ENCODE measurements at places on chromosomes 16 and 17.
A peak's percentile ranks its signal among the peaks of the same experiment; 100 is the strongest.

DNA sequence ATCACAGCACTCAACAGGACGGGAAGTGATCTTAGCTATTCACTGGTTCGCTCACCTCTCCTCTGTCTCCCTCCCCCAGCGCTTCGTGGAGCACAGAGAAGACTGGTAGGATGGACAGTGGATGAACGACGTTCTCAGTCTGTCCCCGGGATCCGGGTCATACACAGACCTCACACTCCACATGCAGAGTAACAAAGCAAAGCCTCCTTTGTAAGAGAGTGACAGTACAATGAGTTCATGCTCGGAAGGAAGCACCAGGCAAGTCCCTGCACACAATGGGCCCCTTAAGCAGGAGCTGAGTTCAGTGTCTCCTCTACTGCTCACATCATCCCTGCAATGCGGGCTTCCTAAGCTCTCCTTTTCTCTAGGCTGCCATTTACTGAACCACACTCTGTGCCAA lies 356.9 kb downstream of the C16orf95 start:
- no peak for DNase-seq

- DNase-seq, result peak; percentile 59
These were observed 180.2 kb upstream of the TBX2 start for GRCh38 chr17:61219460-61219859.

DNA sequence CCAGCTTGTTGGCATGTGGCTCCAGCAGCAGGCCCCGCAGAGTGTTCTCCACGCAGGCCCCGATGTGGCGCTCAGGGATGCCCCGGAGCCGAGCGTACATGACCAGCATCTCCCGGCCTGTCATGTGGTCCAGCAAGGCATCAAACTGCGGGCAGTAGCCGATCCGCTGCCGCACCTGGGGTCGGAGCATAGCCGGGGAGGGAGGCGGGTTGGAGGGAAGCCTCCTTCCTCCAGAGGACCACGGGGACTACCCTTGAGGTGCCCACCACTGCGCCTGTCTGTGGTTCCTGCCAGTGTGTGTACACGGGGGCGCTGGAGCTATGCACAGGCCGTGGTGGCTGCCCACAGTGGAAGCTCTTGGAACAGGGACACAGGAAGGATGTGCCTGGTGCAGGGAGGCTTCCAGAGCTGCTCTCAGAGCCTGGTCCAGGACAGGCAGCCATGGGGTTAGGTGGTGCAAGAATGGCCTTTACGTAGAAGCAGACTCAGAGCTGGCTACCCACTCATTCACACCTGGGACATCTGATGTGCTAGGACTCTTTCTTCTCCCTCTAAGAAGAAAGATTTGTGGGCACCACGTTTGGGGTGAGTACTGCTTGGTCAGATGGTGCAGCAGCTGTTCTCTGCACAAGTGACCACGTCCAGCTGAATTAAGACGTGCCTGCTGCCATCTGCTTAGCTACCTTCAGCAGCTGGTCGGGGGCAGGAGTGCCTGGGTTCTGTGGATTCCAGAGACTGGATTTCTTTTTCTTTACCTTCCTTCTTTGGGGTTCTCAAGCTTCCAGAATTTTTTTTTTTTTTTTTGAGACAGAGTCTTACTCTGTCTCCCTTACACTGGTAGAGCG lies 11.3 kb upstream of the RNPS1 start:
- DNase-seq, result no peak

DNA sequence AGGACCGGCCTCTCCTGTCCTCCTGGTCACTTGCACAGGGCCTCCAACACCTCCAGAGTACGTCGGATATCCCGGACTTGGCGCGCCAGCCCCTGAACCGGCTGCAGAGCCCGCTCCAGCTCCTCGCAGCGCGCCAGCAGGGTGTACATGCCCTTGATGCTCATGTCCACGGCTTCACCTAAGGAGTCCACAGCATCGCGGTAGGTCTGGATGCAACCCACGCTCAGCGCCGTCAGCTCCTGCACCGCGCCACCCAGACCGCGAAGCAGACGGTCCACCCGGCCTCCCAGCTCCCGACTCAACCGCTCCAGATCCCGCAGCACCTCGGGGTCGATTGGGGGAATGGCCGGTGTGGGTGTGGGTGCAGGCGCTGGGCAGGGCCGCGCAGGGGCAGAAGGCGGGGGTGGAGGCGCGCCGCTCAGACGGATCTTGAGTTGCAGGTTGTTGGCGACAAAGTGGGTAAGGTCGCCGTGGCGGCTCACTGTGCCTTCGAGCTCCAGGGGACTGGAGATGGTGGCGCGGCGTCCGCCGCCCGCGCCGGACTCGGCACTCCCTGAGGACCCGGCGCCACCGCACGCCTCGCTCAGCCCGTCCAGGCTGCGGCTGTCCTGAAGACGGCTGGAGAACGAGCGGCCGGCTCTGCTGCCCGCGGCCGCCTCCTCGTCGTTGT lies 804 bp downstream of the BORCS6 start:
- DNase-seq, result no peak

- DNase-seq, result no peak
These were observed 15.6 kb downstream of the USP7 start for GRCh38 chr16:8948069-8948593.

DNA sequence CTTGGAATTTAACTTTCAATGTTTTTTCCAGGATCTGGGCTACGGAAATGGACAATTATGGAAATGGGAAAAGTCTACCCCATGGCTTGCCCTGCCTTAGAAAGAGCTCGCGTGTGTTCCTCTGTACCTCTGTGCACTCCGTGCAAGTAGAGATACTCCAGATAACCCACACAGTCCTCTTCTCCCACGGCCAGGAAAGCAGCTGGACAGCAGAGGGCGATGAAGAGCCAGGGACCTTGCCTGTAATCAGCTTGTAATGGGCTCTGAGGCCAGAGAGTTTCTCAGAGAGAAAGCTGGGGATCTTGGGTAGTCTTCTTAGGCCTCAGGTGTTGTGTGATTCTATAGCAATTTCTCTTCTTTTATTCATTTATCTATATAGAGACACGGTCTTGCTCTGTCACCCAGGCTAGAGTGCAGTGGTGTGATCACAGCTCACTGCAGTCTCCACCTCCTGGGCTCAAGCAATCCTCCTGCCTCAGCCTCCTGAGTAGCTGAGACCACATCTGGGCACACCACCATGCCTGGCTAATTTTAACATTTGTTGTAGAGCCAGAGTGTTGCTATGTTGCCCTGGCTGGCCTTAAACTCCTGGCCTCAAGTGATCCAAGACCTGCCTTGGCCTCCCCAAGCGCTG lies 2.4 kb upstream of the SOCS7 start:
- DNase-seq, result peak; percentile 79

DNA sequence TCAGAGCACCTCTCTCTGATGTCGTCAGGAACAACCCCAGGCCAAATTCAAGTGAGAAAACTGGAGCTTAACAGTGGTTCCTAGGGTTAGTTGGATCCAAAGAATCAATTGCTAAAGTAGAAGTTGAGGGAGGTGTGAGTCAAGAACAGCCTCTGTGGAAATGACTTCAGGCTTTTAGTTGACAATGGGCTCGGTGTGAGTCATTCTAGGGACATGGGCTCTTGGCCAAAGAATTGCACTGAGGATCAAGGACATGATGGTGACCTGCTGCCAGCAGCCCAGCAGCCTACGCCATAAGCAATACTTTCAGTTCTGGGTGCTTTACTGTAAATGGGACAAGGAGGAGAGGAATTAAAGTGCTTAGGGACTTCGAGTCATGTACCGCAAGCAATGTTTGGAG lies 32.1 kb upstream of the SMURF2 start:
- peak; percentile 94 for DNase-seq

GRCh38 chr17:67469208-67469980 lies 92.3 kb downstream of the PITPNC1 start:
- peak; percentile 25 for DNase-seq

DNA sequence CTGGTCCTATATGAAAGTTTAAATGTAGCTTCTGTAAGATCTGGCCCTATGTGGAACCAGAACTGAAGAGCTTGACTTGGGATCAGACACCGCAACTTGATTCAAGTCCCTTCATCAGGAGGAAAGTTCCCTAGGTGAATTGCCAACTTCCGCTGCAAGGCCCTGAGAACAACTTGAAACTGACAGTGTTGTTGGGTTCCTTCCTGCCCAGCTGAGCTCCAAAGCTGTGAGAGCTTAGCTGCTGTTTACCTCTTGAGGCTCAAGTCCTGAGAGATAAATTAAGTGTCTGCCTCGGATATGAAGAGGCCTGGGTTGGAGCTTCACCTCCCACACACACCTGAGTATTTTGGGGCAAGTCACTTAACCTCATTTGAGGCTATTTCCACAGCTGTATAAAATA lies 44.7 kb downstream of the REXO5 start:
- no peak for DNase-seq

GRCh38 chr17:39008633-39009032 lies 41.4 kb upstream of the FBXO47 start:
- no peak for DNase-seq

DNA sequence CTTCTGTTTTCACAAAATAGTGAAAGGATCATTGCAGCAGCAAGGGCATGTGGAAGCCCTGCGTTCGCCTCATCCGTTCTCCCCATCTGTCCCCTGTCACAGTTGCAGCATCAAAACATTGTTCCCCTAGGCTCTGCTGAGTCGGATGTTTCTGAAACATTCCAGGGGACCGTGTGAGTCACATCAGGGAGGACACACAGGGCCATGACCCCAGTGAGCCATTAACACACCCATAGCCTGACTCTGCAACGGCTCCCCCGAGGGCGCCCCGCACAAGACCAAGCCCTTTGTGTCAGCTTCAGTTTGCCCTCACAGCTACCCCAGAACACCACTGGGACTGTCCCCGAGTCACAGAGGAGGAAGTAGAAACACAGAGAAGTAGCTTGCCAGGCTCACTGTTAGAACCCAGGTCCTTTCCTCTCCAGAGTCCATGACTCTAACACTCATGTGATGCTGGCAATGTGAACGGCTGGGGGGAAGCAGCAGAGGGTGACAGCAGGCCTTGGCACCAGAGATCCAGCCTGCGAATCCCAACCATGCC lies 63.3 kb upstream of the HSBP1 start:
- DNase-seq, result peak; percentile 72

DNA sequence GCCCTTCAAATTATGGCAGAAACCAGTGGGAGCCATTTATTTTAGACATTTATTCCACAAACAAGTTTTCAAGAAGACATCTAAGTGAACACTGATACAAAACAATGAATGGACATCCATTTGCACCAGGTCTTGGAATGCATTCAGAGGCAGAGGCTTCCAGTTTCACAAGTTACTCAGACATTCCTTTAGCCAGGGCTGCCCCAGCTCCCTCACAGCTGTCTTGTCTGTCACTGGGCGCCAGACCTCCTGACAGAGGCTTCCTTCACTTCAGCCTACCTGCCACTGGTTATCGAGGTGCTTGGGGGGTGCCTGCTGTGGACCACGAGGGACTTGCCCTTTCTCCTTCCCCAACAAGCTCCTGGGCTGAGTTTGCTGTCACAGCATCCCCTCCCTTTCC lies 19.2 kb downstream of the AQP8 start:
- no peak for DNase-seq

GRCh38 chr16:9077091-9077809 lies 14.2 kb upstream of the HAPSTR1 start:
- DNase-seq, result peak; percentile 91

DNA sequence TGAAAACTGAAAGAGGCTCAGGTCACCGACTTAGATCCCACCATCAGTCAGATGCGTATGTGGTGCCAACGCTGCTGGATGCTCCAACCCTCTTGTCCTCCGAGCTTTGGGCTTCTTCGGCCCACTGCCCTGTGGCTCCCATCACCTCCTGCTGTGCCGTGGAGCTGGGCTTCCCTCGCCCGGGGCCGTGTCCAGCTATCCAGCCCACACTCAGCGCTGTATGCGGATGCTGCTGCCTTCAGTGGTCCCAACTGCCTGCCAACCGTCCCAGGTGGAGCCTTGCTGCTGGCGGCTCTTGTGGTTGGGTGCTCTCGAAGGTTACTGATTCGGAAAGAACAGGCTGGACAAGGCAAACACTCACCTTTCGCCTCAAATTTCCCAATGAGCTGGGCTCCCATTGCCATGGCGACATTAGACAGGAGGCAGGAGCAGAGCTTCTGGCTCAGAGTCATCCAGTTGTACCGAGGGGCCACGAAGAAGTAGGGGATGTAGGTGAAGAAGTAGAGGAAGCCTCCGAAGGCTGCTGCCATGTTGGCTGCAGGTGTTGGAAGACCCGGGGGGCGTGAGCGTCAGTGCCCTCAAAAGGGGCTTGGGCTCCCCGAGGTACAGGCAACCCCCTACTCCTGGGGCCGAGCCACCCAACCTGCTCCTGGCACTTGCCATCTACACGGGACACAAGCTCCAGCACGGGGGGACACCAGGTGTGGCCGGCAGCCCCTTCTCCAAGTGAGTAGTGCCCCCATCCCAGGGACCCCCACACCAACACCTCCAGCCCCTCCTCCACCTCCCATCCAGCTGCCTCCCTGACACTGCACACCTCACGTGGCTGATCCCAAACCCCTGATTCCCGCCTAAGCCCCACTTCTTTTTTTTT lies 32.2 kb downstream of the ABCA3 start:
- no peak for DNase-seq

- DNase-seq, result no peak
These were observed 4.2 kb downstream of the SRSF2 start for GRCh38 chr17:76732734-76733617.

GRCh38 chr17:3929181-3929580 lies 12.9 kb upstream of the P2RX1 start:
- DNase-seq, result no peak

DNA sequence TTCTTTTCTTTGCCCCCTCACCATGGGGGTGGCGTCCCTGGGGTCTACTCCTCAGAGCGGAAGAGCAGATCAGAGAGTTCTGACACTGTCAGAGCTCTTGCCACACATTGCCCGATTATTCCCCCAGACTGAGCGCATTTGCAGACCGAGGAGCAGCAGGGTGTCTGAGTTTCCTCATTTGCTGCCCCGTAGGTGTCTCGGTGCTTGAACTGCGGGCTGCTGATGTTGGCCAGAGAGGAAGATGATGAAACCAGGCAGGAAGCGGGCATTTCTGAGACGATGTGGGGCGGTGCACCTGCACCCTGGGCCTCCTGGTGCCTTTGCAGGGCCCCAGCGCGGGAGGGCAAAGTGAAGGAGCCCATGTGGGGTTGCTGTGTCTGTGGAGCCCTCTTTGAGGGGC lies 55.2 kb downstream of the ARSG start:
- no peak for DNase-seq

GRCh38 chr16:29777576-29778350 lies at the start of gene ZG16:
Gene ZG16 (plus strand): TSS chr16:29778256. CDS start chr16:29779267, 1,011 bp downstream.
- no peak for DNase-seq

DNA sequence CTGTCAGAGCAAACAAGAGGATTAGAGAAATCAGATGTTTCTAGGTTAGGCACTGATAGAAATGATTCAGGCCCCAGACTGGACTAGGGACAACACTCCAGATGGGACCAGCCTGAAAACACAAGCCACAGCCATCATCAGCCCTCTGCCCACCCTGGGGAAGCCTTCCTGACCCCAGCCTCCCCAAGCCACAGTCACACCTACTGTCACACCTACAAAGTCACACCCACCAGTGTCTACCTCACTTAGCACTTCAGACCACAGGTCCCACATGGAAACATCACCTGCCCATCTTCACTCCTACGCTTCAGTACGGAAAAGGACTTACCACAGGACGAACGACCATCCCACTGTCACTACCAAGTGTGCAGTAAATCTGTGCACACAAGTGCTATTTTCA lies 197.9 kb downstream of the ZFHX3 start:
- peak; percentile 18 for DNase-seq

- peak; percentile 80 for DNase-seq
These were observed 1.3 kb downstream of the CAVIN1 start for GRCh38 chr17:42421507-42422338.

All from fibroblast of skin of back (primary cell).